OCI-LY7 (cell line): ENCODE measurements at places on chromosomes 7 and 10.

DNA sequence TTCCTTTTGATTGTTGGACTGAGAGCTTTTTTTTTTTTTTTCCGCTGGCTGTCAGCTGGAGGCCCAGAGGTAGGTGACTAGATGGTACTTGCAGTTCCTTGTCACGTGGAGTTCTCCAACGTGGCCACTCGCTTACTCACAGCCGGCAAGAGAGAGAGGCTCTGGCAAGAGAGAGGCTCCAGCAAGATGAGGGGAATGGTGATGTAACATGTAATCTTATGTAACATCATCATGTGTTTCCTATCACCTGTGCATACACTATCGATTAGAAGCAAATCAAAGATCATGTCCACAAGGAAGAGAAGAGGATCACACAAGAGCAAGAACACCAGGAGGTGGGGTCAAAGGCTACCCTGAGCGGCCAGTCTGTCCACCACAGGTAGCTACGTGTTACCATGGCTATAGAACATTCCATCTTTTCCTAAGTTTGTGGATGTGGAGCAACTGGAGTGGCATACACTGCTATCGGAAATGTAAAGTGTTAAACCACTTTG is 4.0 kb upstream of the BORCS7 start:
- no peak for DNase-seq

DNA sequence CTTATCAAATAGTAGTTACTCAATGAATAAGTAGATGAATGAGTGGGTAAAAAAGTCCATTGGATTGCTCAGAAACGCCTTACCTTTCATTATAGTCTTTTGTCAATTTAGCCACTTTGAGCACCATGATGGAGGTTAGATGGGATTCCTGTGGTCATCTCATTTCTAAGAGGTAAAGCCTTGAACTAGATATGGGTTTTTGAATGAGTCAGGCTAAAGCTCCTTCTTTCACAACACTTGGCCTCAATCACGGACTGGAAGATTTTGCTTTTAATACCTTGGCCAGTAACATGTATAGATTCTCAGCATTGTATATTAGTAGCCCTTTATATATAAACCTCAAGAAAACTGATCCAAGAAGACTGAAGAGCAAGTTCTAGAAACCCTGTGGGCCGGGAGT is 99.7 kb upstream of the CCDC6 start:
- no peak for DNase-seq

DNA sequence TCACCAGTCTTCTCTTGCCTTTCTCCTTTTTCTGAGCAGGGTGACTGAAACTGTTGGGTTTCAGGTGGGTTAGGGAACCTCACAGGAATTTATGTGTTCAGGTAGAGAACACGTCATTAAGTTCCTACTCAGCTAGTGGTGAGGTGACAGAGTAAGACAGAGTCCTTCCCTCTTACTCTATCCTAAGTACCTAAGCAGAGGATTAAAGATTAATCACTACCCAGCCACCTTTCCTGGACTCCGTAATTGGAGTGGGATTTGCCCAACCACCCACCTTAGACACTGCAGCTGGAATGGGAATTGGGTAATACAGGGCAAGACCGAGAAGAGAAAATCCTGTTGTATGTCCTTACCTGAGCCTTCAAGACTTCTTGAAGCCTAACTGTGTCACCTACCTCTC is 158.1 kb downstream of the LRRC4 start:
- no peak for DNase-seq

DNA sequence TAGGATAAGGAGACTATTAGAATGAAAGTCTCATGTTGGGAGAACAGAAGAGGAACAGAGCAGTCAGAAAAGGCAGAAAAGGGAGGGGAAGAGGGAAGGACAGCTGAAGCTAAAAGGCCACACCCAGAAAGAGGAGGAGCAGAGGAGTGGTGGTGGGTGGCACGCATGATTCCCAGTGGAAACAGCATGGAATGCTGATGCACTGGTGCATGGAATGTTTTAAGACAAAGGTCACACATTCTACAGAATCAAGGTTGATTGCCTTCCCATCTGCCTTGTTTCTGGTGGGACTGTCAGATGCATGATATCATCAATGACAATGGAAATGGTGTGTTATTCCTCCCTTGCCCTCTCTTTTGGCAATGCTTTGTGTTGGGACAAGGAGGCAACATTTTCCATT is 285.4 kb upstream of the MKI67 start:
- no peak for DNase-seq

GRCh38 chr7:26101361-26102151 is 50.4 kb upstream of the NFE2L3 start:
- peak; percentile 57 for DNase-seq

DNA sequence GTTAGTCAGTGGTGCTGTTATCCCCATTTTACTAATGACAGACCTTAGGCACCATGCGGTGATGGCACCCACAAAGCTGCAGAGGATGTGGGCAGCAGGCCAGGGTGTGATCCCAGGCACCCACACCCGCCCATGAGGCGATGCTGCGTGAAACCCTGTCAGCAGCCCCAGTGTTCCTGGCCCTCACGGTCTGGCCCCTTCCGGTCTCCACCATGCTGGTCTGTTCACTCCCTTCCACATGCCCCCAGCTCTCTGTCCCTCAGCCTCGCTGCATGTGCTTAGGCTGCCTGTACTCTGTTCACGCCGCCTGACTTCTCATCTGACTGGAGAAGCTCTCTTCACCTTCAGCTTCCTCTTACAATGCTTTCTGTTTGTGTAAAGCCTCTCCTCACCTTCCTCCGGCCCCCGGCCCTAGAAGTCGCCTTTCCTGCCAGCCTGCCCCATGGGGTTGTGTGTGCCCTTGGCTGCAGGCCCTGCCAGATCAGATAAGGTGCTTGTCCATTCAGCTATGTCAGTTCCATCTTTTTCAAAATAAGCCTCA is 17.6 kb upstream of the ORAI2 start:
- DNase-seq: peak; percentile 67

DNA sequence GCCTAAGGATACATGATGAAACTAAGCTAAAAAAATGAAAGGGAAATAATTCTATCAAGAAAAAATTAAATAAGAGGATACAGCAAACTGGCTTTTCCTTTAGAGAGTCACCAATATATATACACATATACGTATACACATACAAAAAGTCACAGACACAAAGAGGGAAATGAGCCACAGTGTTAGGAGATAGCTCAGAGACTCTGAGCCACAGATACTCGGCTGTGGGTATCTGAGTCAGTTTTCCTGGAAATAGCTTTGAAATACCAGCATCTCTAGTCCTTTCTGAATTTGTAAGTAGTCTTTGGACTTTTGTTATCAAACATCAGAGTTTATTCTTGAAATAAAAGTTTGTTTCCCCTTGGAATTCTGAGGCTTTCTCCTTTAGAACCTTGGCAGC is 111.8 kb downstream of the TBXAS1 start:
- DNase-seq: no peak
